ENCODE measurements at places on chromosomes 5 and 9.

GRCh38 chr9:127817881-127818434 is 15.3 kb downstream of the FPGS start:
- DNase-seq, result no peak

- DNase-seq, result no peak
These were observed 501.0 kb upstream of the EDIL3 start for GRCh38 chr5:84885485-84886258.

GRCh38 chr5:71836559-71837112 is 117.6 kb downstream of the CARTPT start:
- DNase-seq, result no peak

DNA sequence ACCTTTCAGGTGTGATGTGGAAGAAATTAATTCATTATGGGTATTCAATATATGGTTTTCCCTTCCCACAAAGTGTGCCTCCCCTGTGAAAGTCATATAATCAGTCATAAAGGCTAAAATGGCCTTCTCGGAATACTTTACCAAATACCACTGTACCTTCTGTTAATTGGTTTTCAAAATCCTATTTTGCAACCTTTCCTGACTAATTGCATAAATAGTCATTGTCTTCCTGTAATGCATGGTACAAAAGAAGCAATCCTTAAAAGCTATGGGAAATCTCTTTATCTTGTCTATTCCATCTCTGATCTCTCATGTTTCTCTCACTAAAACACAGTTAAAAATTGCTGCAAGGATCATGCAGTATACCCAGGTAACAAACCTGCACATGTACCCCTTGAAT is 44.3 kb upstream of the UGCG start:
- DNase-seq, result no peak

GRCh38 chr5:170147051-170147752 is 41.5 kb downstream of the FOXI1 start:
- DNase-seq, result no peak

DNA sequence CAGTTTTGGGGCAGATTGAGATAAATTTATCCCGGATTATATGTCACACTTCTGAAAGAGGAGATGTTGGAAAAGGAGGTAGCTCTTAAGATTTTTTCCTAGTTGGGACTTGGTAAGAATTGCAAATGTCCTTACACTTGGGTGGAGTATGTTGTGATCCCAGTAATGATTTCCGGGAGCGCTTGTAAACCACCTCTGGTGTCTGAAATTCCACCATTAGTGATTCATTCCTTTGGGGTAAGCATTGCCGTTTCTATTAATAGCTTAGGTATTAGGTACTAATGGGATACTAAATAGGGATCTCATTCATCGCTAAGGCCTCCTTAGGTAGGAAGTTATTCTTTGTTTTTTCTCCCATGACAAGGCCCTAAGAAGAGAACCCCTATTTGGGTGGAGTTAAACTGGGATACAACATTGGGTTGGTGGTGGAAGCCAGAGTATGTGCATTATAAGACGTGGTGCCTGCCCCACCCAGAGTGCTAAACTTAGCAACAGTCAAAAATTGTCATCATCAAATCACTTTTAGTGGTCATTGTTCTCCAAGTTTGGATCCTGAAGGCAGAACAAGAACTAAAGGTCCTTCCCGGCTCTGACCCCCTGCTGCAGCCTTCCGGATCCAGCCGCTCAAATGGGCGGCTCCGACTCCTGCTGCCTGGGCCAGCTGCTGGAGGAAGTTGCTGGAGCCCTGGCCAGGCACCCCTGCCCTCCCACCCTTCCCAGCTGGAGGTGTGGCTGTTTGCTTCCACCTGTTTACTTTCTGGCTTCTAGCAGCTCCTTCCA is 31.7 kb upstream of the DAB2IP start:
- DNase-seq, result no peak

- no peak for DNase-seq
These were observed 240.4 kb upstream of the RAI14 start for GRCh38 chr5:34415559-34416198.

DNA sequence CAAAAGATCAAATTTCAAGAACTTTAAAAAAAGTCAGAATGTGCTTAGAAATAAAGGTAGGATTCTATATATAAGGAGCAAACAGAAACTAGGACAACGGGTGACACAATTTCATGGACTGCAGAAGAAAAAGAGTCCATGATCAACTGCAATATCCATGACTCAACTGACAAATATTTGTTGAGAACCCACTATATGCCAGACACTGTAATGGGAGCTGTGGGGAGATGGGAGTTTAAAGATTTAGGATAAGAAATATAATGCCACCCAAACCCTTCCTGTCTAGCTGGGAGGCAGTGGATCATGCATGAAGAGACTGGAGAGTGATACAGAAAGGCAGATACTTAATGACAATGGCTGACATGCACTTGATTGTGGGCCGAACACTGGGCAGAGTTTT is 27.6 kb upstream of the CCDC112 start:
- DNase-seq, result no peak

GRCh38 chr5:2742921-2743679 is 8.4 kb downstream of the IRX2 start:
- DNase-seq, result no peak

- no peak for DNase-seq
These were observed 118.2 kb downstream of the FRMD3 start for GRCh38 chr9:83419961-83420360.

GRCh38 chr5:14959399-14960119 is 88.0 kb upstream of the ANKH start:
- no peak for DNase-seq

DNA sequence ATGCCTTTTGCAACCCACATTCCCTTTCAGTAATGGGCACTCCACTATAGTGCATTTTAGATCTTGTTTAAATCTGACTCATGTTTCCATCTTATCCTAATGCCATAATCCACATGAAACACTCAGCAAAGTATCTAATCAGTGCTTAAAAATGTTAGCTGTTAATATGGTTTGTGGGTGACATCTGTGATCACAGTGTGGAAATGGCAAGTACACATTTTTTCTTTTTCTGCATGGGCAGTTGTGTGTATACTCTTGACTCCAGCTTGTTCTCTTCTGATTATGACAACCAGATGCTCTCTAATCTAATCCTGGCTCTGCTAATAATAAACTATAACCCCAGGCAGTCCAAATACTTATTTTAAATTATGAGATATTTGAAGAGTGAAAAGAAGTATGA is 103.3 kb downstream of the EDIL3 start:
- DNase-seq, result no peak

DNA sequence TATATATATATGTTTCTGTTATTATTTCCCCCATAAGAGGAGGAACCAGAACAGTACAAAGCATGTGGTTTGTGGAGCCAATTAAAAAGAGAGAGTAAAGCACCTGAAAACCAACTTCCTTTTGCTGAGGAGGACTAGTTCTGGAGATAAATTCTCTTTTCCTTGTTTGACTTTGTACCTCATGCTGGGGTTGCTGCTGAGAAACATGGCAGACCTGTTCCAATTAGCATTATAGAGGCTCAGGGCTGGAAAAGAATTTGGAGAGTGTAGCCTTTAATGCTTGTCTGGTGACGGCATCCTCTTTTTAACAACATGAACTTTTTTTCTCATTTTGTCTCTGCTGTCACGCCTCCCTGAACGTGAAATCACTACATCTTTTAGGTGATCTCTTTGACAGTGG is 32.8 kb upstream of the NMUR2 start:
- no peak for DNase-seq

GRCh38 chr5:95817430-95817829 is 5.1 kb downstream of the GLRX start:
- peak; percentile 44 for DNase-seq

- DNase-seq, result no peak
These were observed 52.7 kb downstream of the PLK2 start for GRCh38 chr5:58407042-58407719.

- DNase-seq, result no peak
These were observed 127.1 kb downstream of the ADAMTSL1 start for GRCh38 chr9:18601026-18601425.

GRCh38 chr5:5026409-5026785 is 113.7 kb upstream of the ADAMTS16 start:
- DNase-seq, result no peak

DNA sequence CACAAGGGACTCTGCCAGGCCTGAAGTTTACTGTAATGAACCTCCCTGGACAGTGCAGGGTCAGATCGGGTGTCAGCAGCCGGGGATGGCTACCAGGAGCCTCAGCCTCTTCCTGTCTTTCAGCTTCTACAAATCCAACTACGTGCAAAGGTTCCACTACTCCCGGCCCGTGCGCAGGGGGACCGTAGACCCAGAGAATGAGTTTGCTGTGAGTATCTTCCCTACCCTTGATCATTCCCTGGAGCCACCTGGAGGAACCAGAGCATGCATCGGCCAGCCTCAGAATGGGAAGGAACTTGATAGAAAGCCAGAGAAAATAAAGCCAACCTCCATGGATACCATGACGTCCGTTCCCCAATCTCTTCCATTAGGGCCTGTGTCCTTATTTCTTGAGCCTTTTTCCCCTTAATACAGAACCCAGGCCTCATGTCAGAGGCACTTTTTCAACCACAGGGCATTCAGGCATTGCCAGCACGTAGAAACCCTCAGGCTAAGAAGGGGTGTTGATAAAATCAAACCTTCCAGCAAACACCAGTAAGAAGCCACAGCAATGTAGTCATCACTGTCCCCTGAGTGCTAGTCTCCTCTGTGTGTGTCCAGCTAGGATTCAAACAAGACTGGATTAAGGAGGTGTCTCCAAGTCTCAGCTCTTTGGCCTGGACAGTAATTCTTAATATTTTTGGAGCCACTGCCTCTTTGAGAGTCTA is 49.0 kb upstream of the FOXI1 start:
- no peak for DNase-seq

DNA sequence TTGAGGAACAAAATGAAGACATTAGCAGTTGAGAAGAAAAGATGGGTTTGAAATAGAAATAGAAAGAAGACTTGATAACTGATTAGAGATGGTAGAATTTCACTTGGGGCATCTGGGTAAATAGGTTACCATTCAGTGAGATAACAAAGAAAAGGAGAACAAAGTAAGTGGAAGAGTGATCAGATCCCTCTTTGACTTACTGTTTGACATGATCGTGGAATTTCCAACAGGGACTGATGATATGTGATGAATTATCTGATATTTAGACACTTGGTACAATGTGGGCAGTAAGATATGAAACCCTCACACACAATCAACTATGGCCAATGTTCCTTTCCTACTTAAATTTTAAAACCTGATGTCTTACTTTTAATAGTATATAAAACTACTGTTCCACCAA is 70.1 kb upstream of the STARD4 start:
- DNase-seq, result no peak

GRCh38 chr5:102668220-102668932 is 86.7 kb upstream of the PAM start:
- no peak for DNase-seq

- DNase-seq, result no peak
These were observed 354.0 kb downstream of the NPR3 start for GRCh38 chr5:33065131-33065530.

DNA sequence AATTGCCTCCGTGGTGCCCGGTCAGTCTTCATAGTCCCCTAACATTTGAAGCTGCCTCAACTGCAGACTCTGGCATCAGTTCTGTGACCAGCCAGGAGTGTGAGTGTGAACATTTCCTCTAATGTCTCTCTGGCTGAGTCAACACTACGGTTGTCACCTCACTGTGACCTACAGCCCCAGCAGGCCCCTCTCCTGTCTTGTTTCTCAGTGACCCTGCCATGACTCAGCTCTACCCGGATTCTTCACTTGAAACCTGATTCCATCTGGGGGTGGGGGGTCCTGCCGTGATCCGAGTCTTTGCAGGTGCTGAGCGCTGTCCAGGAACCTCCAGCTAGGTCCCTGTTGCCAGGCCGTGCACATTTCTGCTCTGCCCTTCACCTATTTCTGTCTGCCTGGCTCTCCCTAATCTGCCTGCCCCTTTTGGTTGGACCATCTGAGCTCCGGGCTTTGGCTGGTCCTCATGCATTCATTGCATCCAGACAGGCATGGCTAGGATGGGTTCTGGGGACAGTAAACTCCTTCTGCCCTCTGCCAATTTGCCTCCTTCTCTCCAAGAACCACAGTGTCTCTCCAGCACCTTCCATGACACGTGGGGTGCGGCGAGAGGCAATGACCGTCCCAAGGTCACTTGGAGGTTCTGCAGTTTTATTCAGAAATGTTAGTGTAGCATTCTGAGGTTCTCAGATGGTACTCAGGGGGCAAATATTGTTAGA is 24.2 kb downstream of the STC2 start:
- DNase-seq, result no peak

DNA sequence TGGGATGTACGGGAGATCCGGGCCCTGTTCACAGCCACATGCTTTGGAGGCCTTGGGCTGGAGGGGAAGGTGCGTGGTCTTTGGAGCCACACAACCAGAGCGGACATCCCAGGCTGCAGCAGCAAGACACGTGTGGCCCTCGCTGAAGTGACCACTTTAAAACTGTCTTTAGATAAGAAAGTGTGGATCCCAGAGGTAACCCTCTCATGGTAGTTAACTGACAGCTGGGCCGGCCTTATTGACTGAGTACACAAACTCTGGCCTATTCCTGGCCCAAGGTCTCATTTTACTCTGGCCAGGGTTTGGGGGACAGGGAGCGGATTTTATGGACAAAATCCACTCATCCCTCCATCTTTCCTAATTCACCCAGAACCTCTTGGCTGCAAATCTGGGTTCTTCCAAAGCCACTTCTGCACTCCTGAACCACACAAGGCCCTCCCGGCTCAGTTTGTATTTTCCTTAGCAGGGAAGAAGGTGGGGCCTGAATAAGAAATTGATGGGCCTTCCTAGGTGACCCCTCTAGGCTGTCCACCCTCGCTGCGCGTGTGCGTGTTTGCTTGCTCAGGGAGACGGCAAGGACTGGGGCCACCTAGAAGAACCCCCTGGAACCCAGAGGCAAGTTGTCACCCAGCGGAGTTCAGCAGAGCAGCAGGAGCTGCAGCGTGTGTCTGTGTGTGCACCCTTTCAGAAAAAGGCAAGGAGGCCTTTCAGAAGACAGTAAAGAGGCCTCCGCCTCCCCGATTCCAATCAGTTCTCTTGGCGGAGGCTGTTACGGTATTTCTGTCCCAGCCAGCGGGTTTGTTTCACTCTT is 73.3 kb upstream of the ORM1 start:
- no peak for DNase-seq

- DNase-seq, result no peak
These were observed 263.5 kb downstream of the ARHGAP26 start for GRCh38 chr5:143033535-143034250.

DNA sequence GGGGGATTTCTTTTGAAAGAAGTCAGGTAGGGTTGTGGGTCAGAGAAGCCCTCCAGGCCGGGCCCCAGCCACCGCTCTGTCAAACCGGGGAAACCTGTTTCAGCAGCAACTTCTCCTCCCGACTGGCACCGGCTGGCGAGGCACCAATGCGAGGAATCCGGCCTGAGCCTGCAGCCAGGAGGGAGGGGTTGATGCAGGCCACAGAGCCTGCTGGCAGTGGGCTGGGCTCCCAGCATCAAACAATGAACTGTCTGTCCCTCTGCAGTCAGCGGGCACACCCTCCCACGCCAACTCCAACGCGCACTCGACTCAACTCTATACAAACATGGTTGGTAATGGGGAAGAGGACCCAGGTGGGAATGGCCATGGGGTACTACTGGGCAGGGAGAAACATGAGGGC is 12.1 kb downstream of the PCDH1 start:
- no peak for DNase-seq

- DNase-seq, result no peak
These were observed 323.1 kb downstream of the RAB3C start for GRCh38 chr5:58905944-58906343.

- no peak for DNase-seq
These were observed 3.1 kb downstream of the HMCN2 start for GRCh38 chr9:130268521-130269211.

Measured in central memory CD4-positive, alpha-beta T cell (primary cell).